ENCODE measurements at places on chromosomes 2 and 18. TPM values are rescaled to one million over a fixed set of nuclear protein-coding genes. Genes with fewer than 3 reads are reported as not detected.

GRCh38 chr2:75920859-75921551 lies 210.3 kb upstream of the GCFC2 start:
- no peak for DNase-seq

GRCh38 chr18:3214855-3215637 lies 4.7 kb downstream of the MYOM1 start:
- no peak for DNase-seq

BMP10 gene
- not detected for total RNA-seq

GPR55 gene
- total RNA-seq: not detected

SERPINB10 gene
- total RNA-seq: not detected

LRATD1 gene
- 1.7 TPM for total RNA-seq
